Stimulated activated CD4-positive, alpha-beta T cell treated with anti-CD3 and anti-CD28 coated beads, Interleukin-2, amount 100 ng/mL, for 24 hours (primary cell): ENCODE measurements at places on chromosomes 6 and 20.

DNA sequence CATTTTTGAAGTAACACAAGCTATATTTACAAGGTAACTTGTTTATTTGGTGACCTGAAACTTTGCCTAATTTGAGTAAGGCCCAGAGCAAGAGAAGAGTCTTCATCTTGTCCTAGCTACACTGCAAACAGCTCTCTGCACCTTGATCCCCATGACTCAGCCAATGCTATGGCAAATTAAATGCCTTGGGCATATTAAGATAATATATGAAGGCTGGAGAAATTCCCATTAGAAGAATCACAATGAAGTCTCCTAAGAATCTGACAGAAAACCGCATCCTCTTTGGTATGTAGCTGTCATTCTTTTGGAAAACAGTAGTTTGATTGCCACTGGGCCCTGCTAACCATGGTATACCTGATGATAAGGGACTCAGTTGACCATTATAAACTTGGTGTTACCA, 204.5 kb downstream of the UBE3D start:
- DNase-seq, result no peak

GRCh38 chr6:170067181-170067641, 223.7 kb downstream of the DLL1 start:
- no peak for DNase-seq

DNA sequence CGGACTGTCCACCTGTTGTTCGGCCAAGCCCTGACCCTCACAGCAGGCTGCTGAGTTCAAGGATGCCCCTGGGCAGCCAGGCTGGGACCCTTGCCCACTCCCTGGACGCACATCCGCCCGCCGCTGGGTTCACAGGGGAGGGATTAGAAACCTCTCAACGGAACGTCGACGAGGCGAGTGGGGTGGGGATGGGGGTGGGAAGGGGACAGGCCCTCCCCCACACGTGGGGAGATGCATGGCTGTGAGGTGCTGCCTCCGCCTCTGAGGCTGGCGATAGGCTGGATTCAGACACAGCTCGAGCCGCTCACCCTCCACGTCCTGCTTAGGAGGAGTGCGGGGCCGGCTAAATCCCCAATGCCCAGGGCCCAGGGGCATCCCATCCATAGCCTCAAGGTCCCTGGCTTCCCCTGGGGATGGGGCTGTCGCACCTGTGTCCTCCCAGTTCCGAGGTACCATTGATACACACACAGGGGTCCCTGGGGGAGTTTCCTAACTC, 90.6 kb upstream of the BHLHE23 start:
- no peak for DNase-seq

- DNase-seq, result no peak
Measured at GRCh38 chr6:111976139-111976538, 77.8 kb upstream of the CCN6 start.

GRCh38 chr6:148164645-148165044, 178.0 kb upstream of the SASH1 start:
- DNase-seq, result no peak

GRCh38 chr6:148179786-148180185, 162.9 kb upstream of the SASH1 start:
- peak; percentile 8 for DNase-seq

DNA sequence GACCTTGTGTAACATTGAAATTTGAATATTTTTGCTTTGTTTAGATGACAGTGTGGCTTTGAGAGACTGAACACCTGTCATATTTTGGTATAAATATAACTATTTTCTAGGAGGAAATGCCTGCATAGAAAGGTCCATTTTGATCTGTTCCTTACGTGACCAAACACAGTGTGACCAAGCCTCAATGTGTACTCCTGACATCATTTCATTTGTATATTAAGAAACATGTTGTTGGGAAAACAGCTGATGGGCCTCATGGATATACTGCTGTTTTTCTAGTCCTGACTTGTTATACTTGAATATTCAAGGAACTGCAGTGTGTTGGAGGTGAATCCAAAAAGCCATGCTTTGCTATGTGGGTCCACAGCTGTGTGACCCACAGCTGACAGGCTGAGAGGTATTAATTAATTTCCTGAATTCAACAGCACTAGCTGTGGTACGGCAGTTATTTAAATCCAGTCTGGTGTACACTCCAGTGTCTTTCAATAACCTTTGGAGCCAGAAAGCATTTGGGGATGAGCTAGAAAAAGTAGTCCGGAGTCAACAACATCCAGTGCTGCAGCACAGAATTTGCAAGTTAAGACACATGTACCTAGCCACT, 18.9 kb downstream of the NCOA7 start:
- no peak for DNase-seq
